Subcutaneous preadipocyte (primary cell): ENCODE measurements at places on chromosomes 11 and 22. TPM values are rescaled to one million over a fixed set of nuclear protein-coding genes. Genes with fewer than 3 reads are reported as not detected.

Gene SCO2
- 2.7 and 5.1 TPM in 2 replicates for total RNA-seq

Gene GVQW3
- 2.9 and 3.3 TPM in 2 replicates for total RNA-seq

Gene RIBC2
- total RNA-seq: 1.1 and 1.4 TPM in 2 replicates

Gene SMC1B
- under 0.01 TPM in 2 replicates for total RNA-seq

Gene MIOX
- total RNA-seq: 0.20 TPM in 1 of 2 replicates, not detected in the other

Gene P4HA3
- 0.73 and 0.98 TPM in 2 replicates for total RNA-seq

Gene PRODH
- 0.20 and 0.37 TPM in 2 replicates for total RNA-seq

Gene NOX4
- 0.20 and 0.37 TPM in 2 replicates for total RNA-seq

Gene CEND1
- 0.37 and 2.2 TPM in 2 replicates for total RNA-seq

Gene CRYBB2
- total RNA-seq: not detected in 2 replicates

Gene NDUFA6
- total RNA-seq: 36.6 and 37.1 TPM in 2 replicates

Gene TPBGL
- total RNA-seq: under 0.01 TPM in 1 of 2 replicates, not detected in the other

Gene UPK3A
- not detected in 2 replicates for total RNA-seq

Gene GRIA4
- total RNA-seq: not detected in 2 replicates

Gene OR51B6
- not detected in 2 replicates for total RNA-seq

Gene OR5A1
- total RNA-seq: not detected in 2 replicates
